Endothelial cell (in vitro differentiated cells): ENCODE measurements at places on chromosomes 6 and 20.

DNA sequence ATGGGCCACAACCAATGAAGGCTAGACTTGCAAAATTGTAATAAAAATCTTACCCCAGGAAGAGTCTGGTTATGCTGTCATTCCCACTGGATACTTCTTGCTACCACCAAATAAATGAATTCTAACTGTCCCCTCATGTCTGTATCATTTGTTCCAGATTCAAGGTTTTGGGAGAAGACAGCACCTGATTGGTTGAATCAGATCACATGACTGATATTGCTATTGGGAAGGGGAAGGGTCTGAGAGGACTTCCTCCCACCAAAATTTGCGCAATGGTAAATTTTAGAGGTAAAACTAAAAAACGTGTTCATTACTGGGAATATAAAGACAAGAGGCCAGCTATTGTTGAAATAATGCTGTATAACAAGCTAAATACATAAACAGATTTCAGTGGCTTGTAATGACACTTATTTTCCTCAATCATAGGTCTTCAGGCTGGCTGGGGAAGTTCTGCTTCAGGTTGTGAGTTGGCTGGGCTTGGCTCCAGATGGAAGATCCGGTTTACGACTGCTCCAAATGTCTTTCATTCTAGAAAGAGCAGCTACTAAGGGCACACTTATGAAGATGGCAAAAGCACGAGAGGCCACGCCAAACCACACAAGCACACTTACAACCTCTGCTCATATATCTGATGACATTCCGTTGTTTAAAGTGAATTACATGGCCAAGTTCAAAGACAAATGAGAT, 27.1 kb upstream of the TASP1 start:
- no peak for DNase-seq

DNA sequence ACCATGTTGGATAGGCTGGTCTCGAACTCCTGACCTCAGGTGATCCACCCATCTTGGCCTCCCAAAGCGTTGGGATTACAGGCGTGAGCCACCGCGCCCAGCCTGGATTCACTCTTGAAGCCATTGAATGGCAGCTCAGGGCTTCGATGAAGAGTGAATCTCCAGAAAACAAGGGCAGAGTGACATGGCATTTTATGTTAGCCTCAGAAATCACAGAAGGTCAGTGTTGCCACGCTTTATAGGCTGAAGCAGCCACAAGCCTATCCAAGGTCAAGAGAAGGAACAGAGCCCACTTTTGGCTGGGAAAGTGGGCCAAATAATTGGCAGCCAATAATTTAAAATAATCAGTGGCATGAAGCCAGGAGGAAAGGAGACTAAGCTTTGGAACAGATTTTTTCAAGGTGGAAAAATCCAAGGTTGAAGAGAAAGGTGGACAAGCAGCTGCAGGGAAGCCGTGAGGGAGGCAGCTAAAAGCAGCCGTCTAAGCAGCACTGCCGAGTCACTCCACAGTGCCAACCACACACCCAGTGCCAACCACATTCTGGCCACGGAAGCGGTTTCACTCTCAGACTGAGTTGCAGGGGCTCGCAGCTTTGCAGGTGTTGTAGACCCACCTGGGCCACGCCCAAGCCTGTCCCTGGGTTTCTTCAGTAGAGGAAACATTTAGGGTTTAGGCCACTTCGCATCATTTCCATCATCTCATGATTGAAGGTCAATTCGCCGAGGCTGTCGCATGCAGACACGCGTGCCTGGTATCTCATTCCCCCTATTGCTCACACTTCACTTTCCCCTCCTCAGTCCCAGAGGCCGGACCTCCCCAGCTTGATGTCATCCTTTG, 17.4 kb upstream of the AVP start:
- no peak for DNase-seq

DNA sequence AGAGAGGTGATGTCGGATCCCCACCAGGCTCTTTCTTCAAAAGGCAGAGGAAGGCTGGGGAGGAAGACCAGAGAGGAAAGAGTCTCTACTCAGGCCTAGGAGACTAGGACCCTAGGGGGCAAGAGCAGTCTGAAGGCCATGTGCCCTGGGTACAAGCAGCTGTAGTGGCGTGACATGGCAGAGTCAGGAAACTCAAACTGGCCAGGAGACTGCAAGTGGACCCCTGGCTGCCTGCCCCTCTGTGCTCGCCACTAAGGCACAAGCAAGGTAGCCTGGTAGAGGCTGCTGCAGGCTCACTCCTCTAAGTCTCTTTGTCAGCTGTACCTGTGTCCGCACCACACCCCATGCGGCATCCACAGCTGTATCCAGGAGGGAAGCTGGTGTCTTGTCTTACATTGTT, 19.9 kb downstream of the CST9L start:
- DNase-seq = no peak

- no peak for DNase-seq
Observed at GRCh38 chr6:107103082-107103481, 12.2 kb downstream of the BEND3 start.

- DNase-seq = no peak
Observed at GRCh38 chr6:129709196-129709768, 695 bp downstream of the ARHGAP18 start.

- no peak for DNase-seq
Observed at GRCh38 chr20:24966317-24967012, 17.4 kb downstream of the CST7 start.

DNA sequence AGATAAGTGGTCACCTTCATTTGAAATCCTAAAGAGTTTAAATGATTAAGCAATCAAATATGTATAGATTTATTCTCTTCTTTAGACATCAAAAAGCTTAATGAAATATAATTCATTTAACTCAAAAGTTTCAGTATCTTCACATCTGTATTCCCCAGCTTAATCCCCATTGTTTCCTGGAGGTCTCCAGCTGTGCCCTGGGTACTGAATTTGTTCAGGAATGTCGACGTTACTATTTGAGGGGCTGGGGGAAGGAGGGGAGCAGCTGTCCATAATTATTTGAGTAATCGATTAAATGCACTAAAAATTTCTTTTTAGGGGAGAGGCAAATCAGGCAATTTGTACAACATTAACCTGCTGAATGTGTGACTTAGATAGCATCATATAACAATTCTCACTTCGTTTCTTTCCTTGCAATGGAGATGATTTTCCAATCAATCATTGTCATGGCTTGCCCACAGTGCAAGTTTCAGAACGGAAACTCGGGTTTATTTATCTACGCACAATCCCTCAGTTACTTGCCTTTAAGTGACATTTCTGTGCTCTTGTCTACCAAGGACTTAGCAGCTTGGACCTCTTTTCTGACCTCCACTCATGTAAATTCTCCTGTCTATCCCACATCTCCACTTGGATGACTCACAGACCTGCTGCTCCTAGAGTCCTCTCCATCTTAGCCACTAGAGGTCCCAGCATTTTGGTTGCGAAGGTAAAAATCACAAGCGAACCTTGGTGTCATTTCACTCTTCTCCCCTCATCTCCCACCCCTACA, 3.9 kb downstream of the DOK5 start:
- DNase-seq = no peak

GRCh38 chr20:2179949-2180348, 78.3 kb downstream of the STK35 start:
- no peak for DNase-seq

- DNase-seq = peak; percentile 82
Observed at GRCh38 chr6:42661540-42662153, 60.8 kb downstream of the PRPH2 start.

GRCh38 chr20:38973645-38974044, 11.5 kb downstream of the DHX35 start:
- no peak for DNase-seq

- DNase-seq = no peak
Observed at GRCh38 chr6:24382220-24382540, 20.6 kb upstream of the MRS2 start.

GRCh38 chr6:14841901-14842421, 403.9 kb upstream of the JARID2 start:
- no peak for DNase-seq

- no peak for DNase-seq
Observed at GRCh38 chr6:165744555-165745228, 81.7 kb upstream of the PDE10A start.

GRCh38 chr6:73263570-73263909, 544 bp upstream of the KHDC1 start:
- no peak for DNase-seq
